CD8-positive, alpha-beta memory T cell (primary cell): ENCODE measurements at places on chromosomes 3 and 15. TPM values are rescaled to one million over a fixed set of nuclear protein-coding genes. Genes with fewer than 3 reads are reported as not detected.
A peak's percentile ranks its signal among the peaks of the same experiment; 100 is the strongest.

- no peak overlapping the region for H3K4me3 ChIP-seq
- no peak overlapping the region for H3K27ac ChIP-seq
- no peak for DNase-seq
- no peaks in the 10 kb centered on the region for H3K27me3 ChIP-seq
Measured at GRCh38 chr3:4827767-4828166, 151.5 kb upstream of the BHLHE40 start.

GRCh38 chr3:155863072-155863784 is 7.2 kb upstream of the GMPS start:
- H3K4me3 ChIP-seq: no peak overlapping the region
- H3K4me1 ChIP-seq: peaks cover 7% of the 10 kb centered on the region
- no peaks in the 10 kb centered on the region for H3K27me3 ChIP-seq
- no peak overlapping the region for H3K27ac ChIP-seq
- DNase-seq: no peak
- H3K36me3 ChIP-seq: no peaks in the 10 kb centered on the region

- H3K27me3 ChIP-seq: no peaks in the 10 kb centered on the region
- H3K36me3 ChIP-seq: no peaks in the 10 kb centered on the region
- DNase-seq: no peak
- no peak overlapping the region for H3K27ac ChIP-seq
- H3K4me3 ChIP-seq: no peak overlapping the region
Measured at GRCh38 chr15:33445984-33446383, 135.2 kb downstream of the RYR3 start.

DNA sequence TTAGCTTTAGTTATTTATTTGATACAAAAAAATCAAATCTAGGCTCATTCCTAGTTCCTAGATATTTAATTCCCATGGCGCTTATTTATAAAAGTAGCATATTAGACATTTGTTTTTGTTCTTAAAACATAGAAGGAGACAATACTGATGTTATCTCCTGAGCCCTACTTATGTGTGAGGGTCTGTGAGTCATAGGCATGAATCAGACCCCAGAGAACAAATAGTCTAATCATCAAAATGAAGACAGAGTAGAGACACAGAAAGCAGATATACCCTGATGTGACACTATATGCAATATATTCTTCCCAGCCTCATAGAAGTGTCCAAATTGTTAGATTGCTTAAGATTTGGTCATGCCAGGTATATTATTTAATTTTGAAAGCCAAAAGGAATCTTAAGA is 44.9 kb downstream of the PEX5L start:
- H3K27ac ChIP-seq: no peak overlapping the region
- no peak overlapping the region for H3K4me3 ChIP-seq
- DNase-seq: no peak

- no peak overlapping the region for H3K27ac ChIP-seq
- H3K27me3 ChIP-seq: no peaks in the 10 kb centered on the region
- H3K36me3 ChIP-seq: no peaks in the 10 kb centered on the region
Measured at GRCh38 chr3:61595288-61595687, 33.9 kb downstream of the PTPRG start.

DNA sequence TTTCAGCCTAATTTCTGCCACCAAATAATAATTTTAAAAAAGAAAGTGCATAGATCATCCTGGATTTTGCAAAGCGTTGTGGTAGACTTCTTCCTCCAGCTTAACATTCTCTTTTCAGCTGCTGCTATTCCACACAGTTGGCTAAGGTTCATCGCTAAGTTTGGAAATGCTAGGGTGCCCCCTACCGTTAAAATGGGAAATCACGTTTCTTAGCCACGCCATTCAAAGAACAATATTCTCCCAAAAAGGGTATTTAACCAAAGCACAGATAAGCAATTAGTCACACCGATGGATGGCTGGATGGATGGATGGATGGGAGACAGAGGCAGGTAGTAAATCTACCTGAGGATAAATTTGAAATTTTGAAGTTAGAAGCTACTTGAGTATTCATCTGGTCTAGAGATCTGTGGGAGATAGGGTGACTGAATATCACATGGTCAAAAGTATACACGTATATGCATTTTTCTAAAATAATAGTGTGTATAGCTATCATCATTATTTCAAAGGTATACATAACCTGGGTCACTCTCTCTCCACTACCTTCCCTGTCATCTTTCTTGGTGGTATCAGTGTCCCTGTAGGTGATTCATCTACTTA is 67.2 kb downstream of the EFHB start:
- DNase-seq: no peak
- H3K27me3 ChIP-seq: no peaks in the 10 kb centered on the region
- no peak overlapping the region for H3K27ac ChIP-seq
- H3K4me1 ChIP-seq: no peaks in the 10 kb centered on the region
- no peaks in the 10 kb centered on the region for H3K36me3 ChIP-seq
- no peak overlapping the region for H3K4me3 ChIP-seq

DNA sequence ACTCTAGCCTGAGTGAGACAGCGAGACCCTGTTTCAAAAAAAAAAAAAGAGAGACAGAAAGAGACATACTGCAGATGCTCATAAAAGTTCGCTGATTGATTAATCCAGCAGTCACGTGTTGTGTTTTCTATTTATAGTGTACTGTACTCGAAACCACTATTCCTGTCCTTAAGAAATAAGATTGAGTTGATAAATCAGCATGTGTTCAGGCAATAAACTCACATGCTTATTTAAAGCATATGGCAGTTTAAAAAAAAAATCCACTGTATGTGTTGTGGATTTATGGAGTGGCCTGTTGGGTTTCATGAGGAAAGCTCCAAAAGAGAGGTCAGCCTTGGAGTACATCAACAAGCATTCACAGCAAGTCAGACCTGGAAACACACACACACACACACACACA is 17.7 kb downstream of the RPL22L1 start:
- no peak for DNase-seq
- H3K4me3 ChIP-seq: no peak overlapping the region
- H3K27ac ChIP-seq: no peak overlapping the region

DNA sequence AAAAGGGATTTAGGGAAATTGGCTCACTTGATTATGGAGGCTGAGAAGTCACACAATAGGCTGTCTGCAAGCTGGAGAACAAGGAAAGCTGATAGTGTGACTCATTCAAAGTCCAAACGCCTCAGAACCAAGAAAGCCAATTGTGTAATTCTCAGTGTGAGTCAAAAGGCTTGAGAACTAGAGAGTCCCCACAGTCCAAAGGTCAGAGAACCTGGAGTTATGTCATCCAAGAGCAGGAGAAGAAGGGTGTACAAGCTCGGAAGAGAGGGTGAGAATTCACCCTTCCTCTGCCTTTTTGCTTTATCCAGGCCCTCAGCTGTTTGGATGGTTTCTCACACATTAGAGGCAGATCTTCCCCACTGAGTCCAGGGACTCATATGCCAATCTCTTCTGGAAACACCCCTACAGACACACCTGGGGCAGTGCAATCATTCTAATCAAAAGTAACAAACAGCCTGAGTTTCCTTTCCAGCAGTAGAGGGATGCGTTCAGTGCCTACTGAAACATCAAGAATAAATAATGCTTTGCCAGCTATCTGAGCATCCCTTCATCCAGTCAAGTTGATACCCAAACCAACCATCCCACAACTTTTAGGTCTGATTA is 271.5 kb downstream of the SATB1 start:
- no peak overlapping the region for H3K27ac ChIP-seq
- no peaks in the 10 kb centered on the region for H3K4me1 ChIP-seq
- no peak for DNase-seq
- H3K4me3 ChIP-seq: no peak overlapping the region
- no peaks in the 10 kb centered on the region for H3K27me3 ChIP-seq

DNA sequence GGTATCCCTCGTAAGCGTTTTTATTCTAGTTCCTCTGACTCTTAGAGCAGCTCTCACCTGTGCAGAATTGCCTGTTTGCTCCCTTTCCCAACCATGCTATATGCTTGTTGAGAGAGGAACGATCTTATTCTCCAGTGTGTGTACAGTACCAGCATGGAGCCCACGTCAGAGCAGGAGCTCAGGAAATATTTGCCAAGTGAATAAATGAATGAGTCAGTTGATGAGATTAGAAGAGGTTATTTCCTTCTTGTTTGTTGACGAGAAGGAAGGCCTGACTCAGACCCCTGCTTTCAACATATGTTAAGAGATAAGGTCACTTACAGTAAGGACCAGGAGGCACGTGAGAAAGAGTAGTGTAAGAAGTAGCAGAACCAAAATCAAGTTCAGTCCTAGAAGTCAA is 106.3 kb upstream of the ABHD17C start:
- no peaks in the 10 kb centered on the region for H3K4me1 ChIP-seq
- no peaks in the 10 kb centered on the region for H3K27me3 ChIP-seq
- no peaks in the 10 kb centered on the region for H3K36me3 ChIP-seq
- no peak overlapping the region for H3K27ac ChIP-seq
- no peak for DNase-seq

DNA sequence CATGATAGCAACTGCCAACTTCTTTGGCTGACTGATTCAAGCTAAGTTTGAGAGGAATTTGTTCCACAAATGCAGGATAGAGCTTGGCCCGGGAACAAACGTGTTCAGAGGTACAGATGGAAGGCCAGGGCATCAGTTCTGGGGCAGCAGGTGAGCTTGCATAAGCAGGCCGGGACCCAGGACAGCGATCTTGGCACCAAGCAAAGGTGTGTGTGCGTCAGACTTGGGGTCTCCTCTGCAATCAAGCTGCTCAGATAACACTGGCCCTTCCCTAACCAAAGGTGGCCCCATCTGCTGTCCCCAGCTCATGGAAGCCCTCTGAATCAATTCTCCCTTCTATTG is 155.6 kb downstream of the MEGF11 start:
- no peaks in the 10 kb centered on the region for H3K4me1 ChIP-seq
- no peak overlapping the region for H3K27ac ChIP-seq
- no peak overlapping the region for H3K4me3 ChIP-seq
- no peak for DNase-seq

- no peak overlapping the region for H3K4me3 ChIP-seq
- no peak overlapping the region for H3K27ac ChIP-seq
- no peaks in the 10 kb centered on the region for H3K36me3 ChIP-seq
- H3K4me1 ChIP-seq: no peaks in the 10 kb centered on the region
- DNase-seq: no peak
- no peaks in the 10 kb centered on the region for H3K27me3 ChIP-seq
Measured at GRCh38 chr15:35722501-35722900, 176.5 kb upstream of the DPH6 start.

- no peak overlapping the region for H3K27ac ChIP-seq
- H3K36me3 ChIP-seq: no peaks in the 10 kb centered on the region
- H3K4me3 ChIP-seq: no peak overlapping the region
- DNase-seq: no peak
- H3K4me1 ChIP-seq: peaks cover 5% of the 10 kb centered on the region
- H3K27me3 ChIP-seq: no peaks in the 10 kb centered on the region
Measured at GRCh38 chr3:69292959-69293574, 92.8 kb downstream of the FRMD4B start.

DNA sequence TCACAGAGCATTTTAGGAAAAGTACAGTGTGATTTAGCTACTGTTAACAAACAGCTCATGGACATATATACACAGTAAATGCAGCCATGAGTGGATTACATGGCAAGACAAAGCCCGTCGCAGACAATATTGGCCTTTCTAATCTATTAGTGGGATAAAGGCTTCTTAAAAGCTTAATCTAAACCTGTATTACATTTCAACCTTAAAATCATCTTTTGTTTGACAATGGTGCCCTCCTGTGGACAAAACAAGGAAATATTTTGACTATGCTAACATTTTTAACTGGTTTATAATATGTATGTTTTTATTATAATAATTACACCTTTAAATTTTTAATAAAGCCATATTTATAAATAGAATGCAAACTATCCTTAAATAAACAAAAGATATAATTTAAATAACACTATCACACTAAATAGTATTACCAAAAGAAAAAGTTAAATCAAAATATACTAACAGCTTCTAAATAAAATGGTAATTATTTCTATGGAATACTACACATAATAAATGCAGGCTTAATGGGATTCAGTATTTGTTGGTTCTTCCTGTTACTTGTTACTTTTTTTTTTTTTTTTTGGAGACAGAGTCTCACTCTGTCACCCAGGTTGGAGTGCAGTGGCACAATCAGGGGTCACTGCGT is 38.6 kb downstream of the TAFA4 start:
- no peaks in the 10 kb centered on the region for H3K36me3 ChIP-seq
- H3K27me3 ChIP-seq: no peaks in the 10 kb centered on the region
- H3K27ac ChIP-seq: no peak overlapping the region
- H3K4me3 ChIP-seq: no peak overlapping the region
- no peaks in the 10 kb centered on the region for H3K4me1 ChIP-seq
- DNase-seq: no peak

GRCh38 chr15:45187894-45188830 is at the start of gene SHF:
Gene SHF, minus strand, starts transcription at chr15:45187966. Its CDS starts 15 bp downstream, at chr15:45187951.
- H3K27ac ChIP-seq: peak within 1 kb of the TSS; percentile 41
- no peaks in the 10 kb centered on the region for H3K27me3 ChIP-seq
- peak within 1 kb of the TSS; percentile 65 for H3K4me3 ChIP-seq
- H3K4me1 ChIP-seq: peaks cover 11% of the 10 kb centered on the region
- no peaks in the 10 kb centered on the region for H3K36me3 ChIP-seq
- DNase-seq: peak; percentile 64

GRCh38 chr3:59680919-59681318 is 631.1 kb upstream of the CFAP20DC start:
- H3K36me3 ChIP-seq: no peaks in the 10 kb centered on the region
- DNase-seq: no peak
- no peak overlapping the region for H3K4me3 ChIP-seq
- no peaks in the 10 kb centered on the region for H3K27me3 ChIP-seq
- no peak overlapping the region for H3K27ac ChIP-seq

- no peaks in the 10 kb centered on the region for H3K4me1 ChIP-seq
- H3K36me3 ChIP-seq: no peaks in the 10 kb centered on the region
- peaks cover 17% of the 10 kb centered on the region for H3K27me3 ChIP-seq
- DNase-seq: no peak
- no peak overlapping the region for H3K4me3 ChIP-seq
Measured at GRCh38 chr3:105353485-105354161, 13.1 kb upstream of the ALCAM start.

DNA sequence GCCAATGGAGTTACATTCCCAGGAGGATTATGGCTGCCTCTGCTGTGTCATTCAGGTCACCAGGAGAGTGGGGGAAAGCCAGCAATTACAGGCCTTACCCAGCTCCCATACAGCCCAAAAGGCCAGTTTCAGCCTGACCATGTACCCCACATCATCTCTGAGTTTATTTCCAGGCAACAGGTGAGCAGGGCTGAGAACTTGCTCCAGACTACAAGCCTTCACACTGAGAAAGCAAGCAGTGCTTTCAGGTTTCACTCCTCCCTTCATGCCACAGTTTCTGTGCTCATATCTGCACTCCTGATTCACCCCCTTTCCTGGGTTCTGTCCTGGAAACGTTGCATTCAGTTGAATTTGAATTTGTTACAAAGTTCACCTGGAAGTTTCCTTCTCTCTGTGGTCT is 68.1 kb upstream of the ABI3BP start:
- H3K4me3 ChIP-seq: no peak overlapping the region
- peaks cover 6% of the 10 kb centered on the region for H3K27me3 ChIP-seq
- H3K27ac ChIP-seq: no peak overlapping the region
- no peak for DNase-seq
- no peaks in the 10 kb centered on the region for H3K4me1 ChIP-seq

- H3K36me3 ChIP-seq: no peaks in the 10 kb centered on the region
- H3K27me3 ChIP-seq: no peaks in the 10 kb centered on the region
- no peak overlapping the region for H3K27ac ChIP-seq
- H3K4me1 ChIP-seq: no peaks in the 10 kb centered on the region
Measured at GRCh38 chr3:37574177-37574943, 287.3 kb upstream of the CTDSPL start.

TLR9 gene
- total RNA-seq: 0.16 TPM

SLC28A1 gene
- total RNA-seq: not detected

GHSR gene
- not detected for total RNA-seq

MEX3B gene
- total RNA-seq: 0.60 TPM

ZCWPW2 gene
- total RNA-seq: 0.20 TPM

CHST13 gene
- total RNA-seq: 0.24 TPM

PPM1L gene
- total RNA-seq: 4.4 TPM

PLSCR2 gene
- not detected for total RNA-seq

SOX14 gene
- not detected for total RNA-seq
